ENCODE measurements at places on chromosomes 13 and 19.

- DNase-seq: peak; percentile 45
These were observed 245.0 kb upstream of the SERP2 start for GRCh38 chr13:44128552-44129001.

DNA sequence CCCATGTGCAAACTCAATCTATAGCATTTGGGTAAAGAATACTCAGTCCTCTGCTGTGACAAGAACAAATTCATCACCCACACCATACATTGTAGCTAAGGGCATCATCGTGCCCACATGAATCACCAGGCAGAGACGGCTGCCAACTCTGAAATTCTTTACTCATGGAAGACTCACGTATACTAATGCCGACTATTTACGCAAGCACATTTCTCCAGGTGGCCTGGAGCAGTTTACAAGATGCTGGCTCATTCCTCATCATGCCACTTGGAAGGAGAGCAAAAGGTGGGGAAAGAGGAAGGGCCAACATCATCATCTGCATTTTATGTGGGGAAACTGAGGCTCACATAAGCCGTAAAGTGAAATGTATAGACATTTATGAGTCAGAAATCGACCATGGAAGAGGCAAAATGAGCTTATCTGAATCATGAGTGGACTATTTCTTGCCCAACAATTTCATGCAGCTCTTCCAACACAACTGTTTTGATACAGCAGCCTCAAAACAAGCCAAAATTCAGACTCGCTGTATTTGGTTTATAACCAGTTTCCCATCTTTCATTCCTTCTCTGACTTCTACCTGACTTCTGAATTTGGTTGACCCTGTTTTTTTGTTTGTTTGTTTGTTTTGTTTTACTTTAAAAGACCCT, 213.9 kb upstream of the SERP2 start:
- DNase-seq: no peak

- DNase-seq: no peak
These were observed 80.8 kb downstream of the KL start for GRCh38 chr13:33096886-33097605.

- no peak for DNase-seq
These were observed 5.1 kb downstream of the LONP1 start for GRCh38 chr19:5714816-5715215.

GRCh38 chr19:5246554-5247155, 94.0 kb downstream of the PTPRS start:
- peak; percentile 39 for DNase-seq

DNA sequence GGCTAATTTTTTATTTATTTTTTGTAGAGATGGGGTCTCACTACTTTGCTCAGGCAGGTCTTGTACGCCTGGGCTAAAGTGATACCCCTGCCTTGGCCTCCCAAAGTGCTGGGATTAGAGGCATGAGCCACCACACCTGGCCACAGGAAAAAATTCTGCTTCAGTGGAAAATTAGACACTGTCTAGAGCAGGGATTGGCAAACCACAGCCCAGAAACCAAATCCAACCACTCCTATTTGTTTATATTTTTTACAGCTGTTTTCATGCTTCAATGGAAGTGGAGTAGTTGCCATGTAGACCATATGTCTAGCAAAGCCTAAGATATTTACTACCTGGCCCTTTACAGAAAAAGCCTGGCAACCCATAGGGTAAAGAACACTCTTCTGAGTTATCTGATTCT, 123.7 kb upstream of the MRI1 start:
- no peak for DNase-seq

DNA sequence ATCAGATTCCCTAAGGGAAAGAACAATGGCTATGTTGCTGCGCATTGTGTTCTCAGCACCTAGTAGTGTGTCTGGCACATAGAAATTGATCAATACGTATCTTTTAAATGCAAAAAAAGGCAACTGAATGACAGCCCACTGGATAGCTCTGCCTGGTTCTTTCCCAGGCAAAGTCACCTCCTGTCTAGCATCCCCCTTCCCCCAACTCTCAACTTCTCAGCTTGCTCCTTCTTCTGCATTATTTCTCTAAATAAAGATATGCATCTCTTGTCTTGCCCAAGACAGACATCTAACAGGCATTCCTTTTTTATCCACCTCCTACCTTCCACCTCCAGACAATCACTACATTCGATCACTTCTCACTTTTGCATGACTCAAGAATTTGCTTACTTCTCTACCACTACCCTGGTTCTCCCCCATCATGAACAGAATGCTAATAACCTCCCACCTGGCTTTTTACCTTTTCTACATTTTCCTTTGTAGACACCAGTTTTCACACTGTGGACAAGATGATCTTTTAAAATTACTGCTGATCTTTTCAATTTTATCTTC, 26.5 kb upstream of the OXGR1 start:
- no peak for DNase-seq

DNA sequence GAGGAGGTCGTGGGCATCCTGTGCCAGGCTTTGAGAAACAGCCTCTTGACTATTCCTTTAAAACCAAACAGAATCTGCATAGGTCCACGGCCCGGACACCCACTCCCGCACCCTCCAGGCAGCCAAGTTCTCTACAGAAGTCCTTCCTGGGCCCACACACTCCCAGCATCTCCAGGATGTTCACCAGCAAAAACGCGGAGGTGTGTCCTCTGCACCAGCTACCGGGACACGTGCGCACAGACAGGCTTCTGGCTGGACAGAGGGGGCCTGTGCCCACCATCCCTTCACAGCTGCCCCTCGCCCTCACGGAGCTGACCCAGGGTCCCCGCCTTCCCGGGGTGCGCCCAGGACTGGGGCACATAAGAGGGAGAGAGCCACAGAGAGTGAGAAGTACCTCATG, 44.2 kb downstream of the CEBPG start:
- no peak for DNase-seq

- DNase-seq: peak; percentile 100
These were observed at the start of gene RBM42 for GRCh38 chr19:35628565-35629331. RBM42 (plus strand) TSS chr19:35629036; CDS start chr19:35629154, 118 bp downstream.
